AG20443 (cell line): ENCODE measurements at places on chromosomes 6 and 20.

DNA sequence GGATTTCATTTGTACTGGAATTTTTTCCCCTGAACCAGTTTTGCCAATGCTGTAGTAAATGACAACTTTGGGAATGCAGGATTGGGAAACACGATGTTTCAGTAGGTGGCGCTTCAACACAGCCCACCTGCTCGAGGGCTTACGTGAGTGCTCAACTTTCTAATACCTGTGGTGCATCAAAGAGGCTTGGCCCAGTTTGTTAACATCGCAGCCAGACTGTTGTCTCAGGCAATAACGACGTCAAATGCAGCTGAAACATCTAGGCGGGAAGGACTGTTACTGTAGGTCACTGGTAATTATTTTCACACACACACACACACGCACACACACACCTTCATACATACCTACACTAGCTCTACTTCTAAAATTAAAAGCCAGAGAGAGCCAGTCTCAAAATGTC is 815.5 kb upstream of the SLC35B3 start:
- peak; percentile 13 for DNase-seq

DNA sequence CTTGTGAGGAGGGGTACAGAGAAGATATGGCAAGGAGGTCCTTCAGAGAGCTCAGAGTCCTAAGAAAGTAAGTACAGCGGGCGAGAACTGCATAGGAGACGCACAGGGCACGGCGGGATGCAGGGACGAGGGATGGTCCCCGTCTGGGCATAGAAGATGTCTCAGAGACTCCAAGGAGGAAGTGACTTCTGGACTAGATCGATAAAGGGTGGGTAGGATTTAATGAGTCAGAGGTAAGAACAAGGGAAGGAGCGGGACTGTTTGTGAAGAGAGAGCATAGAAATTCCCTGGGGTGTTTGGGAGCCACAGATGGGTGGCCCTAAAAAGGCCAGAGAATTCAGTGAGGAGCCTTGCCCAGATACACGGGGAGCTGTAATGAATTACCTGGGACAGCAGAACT is 69.1 kb downstream of the FAM120B start:
- no peak for DNase-seq

DNA sequence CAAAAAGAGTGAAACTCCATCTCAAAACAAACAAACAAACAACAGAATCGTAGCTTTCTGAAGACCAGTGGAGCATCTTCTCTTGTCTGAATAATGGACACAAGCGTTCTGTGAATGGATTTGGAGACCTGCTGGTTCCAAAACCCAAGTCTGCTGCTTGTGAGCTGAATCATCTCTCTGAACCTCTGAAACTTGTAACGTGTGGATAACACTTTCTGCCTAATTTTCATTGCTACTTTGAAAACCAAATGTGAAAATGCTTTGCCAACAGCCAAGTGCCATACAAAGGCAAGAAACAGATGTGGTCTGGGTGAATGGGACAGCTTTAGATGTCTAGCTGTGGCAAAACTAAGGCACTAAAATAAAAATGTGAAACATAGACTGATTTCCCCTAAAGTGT is 44.3 kb downstream of the PHACTR1 start:
- no peak for DNase-seq

- no peak for DNase-seq
Observed at GRCh38 chr6:74117113-74117512, 421.1 kb downstream of the CD109 start.

GRCh38 chr20:53517146-53517545 is 76.5 kb downstream of the ZNF217 start:
- no peak for DNase-seq

- peak; percentile 46 for DNase-seq
Observed at GRCh38 chr20:17557675-17558006, 12.2 kb upstream of the DSTN start.

DNA sequence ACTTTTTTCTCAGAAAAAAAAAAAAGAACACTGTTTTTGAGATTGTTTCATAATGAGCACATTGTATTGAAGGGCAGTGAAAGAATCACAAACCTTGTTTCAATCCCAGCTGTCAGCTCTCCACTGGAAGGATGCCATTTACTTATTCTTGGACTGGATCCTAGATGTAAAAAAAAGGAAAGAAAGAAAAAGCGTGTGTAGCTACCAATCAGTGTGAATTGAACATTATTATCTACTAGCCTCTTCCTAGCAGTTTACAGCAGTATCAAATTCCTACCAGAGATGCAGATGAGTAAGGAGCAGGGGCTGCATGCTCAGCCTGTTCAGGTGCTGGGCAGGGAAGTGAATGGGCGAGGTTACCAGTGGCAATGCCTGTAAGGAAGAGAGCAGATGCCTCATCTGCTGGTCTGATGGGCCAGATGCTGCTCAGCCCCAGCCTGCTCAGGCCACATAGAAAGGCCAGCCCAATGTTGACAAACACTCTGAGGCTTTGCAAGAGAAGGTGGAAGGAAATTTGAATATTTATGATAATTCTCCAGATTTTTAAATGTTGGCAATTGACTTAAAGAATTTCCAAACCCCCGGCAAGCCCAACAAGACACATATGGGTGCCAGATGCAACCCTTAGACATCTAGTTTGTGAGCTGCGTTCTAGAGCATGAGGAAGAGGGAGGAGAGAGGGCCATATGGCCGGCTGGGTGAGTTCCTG is 189.5 kb downstream of the IBTK start:
- peak; percentile 55 for DNase-seq

DNA sequence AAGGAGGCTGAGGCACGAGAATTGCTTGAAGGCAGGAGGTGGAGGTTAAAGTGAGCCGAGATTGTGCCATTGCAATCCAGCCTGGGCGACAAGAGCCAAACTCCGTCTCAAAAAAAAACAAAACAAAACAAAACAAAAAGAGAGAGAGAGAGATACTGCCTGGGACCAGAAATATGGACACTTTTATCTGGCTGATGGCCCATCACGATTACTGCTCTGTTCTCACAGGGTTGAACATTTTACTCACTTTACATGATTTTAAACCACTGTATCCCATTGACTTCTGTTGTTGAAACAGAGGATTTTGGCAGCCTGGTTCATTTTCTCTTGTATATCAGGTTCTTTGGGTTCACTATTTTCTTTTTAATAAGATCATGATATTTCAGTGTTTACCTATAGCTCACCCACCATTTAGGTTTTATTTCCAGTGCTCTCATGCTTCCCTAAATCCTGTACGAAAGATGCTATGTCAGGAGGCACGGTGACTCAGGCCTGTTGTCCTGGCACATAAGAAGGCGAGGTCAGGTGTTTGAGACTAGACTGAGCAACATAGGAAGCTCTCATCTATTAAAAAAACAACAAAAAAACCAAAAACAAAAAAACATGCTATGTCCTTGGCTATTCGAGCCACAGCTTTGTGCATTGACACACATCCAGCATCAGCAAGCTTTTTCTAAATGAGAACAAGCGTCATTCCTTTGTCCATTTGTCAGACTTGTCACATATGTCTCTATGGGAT is 34.5 kb upstream of the RREB1 start:
- no peak for DNase-seq

- no peak for DNase-seq
Observed at GRCh38 chr6:3314176-3314575, 55.4 kb downstream of the PSMG4 start.

- no peak for DNase-seq
Observed at GRCh38 chr6:155887421-155887820, 431.8 kb upstream of the NOX3 start.

- DNase-seq: no peak
Observed at GRCh38 chr6:137166247-137167098, 7.0 kb downstream of the IL22RA2 start.

GRCh38 chr20:41453010-41453950 is 86.7 kb upstream of the EMILIN3 start:
- DNase-seq: no peak

GRCh38 chr6:44675449-44675848 is 287.9 kb downstream of the CDC5L start:
- no peak for DNase-seq

- DNase-seq: no peak
Observed at GRCh38 chr20:8213831-8214587, 81.9 kb downstream of the PLCB1 start.

- peak; percentile 44 for DNase-seq
Observed at GRCh38 chr6:28941684-28942448, 18.1 kb upstream of the TRIM27 start.

DNA sequence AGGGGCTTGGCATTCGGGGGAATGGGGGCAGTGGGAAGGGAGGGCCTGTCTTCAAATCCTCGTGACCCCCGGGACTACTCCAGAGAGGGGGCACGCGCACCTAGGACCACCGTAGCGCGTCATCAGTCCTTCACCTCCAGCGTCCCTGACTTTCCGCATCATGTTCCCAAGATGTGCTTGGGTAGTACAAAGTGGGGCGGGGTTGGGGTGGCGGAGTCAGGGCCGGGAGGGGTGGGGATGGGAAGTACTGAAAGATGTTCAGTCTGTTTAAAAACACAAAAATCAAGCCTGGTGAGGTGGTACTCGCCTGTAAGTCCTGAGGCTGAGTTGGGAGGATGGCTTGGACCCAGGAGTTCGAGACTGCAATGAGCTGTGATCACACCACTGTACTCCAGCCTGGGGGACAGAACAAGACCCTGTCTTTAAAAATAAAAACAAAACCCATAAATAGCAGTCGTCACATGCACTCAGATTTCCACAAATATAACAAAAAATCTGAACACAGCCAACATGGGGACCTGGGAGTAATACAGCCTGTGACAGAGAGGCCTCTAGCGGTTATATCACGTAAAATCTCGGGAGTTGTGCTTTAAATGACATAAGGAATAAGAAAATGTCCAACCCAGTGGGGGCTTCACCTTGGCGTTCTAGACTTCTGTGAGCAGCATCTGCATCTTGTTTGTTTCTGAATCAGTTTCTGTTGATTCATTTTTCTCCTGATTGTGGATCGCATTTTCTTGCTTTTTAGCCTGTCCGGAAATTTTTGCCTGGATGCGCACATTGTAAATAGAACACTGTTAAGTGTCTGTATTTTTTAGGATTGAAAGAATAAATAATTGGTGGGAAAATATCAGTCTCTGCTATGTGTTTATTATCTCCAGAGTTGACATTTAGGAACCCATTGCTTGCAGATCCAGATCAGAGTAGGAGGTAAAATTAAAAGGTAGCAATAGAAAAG is 698 bp upstream of the LRP11 start:
- DNase-seq: peak; percentile 66

- DNase-seq: no peak
Observed at GRCh38 chr6:80967609-80968008, 784.9 kb downstream of the TENT5A start.

DNA sequence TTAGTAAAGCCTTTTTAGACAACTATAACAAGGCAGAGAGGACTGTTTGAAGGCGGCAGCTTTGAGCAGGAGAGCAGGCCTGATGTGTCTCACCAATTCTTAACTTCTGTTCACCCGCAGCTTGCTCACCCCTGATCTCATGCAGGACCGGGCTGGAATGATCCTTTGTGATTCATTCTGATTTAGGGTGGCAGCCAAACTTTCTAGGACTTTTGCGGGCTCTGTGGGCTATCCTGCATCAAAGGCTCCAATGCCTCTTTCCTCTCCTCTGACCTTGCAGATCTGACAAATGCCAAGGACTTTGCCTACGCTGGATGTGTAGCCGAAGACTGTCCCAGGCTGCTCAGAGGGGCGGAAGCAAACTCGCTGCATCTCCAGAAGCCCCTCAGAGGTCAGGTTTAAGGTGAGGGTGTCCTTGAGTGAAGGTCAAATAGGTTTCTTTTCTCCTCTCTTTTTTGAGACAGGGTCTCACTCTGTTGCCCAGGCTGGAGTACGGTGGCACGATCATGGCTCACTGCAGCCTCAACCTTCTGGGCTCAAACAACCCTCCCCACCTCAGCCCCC is 72.3 kb downstream of the VEGFA start:
- DNase-seq: peak; percentile 76

GRCh38 chr20:41065716-41066115 is 37.1 kb downstream of the TOP1 start:
- no peak for DNase-seq

- DNase-seq: no peak
Observed at GRCh38 chr6:72559067-72559466, 62.8 kb upstream of the KCNQ5 start.

- DNase-seq: no peak
Observed at GRCh38 chr6:108071736-108072276, 2.7 kb downstream of the OSTM1 start.

GRCh38 chr6:33427585-33428223 is 7.8 kb downstream of the SYNGAP1 start:
- DNase-seq: peak; percentile 80

DNA sequence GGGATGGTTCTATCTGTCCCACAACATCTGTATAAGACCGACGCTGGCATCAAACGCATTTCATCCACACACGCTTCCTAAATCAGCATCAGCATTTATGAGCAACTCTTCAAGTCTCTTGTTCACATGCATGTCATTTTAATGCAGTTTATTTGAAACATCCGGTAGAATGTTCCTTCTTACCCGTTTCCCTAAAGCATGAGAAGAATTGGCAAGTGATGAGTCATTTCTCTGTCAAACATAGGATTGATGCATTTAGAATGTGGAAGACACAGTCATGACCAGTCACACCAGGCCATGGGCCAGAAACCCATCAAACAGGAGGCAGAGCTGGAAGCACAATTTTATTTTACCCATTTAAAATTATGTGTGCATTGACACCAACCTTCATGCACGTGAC is 122.8 kb downstream of the UST start:
- peak; percentile 67 for DNase-seq

- DNase-seq: no peak
Observed at GRCh38 chr6:11463398-11463780, 74.2 kb upstream of the TMEM170B start.

- peak; percentile 60 for DNase-seq
Observed at GRCh38 chr20:4014031-4014474, 1.3 kb downstream of the RNF24 start.
